AG10803 (cell line): ENCODE measurements at places on chromosomes 6 and 20.

GRCh38 chr6:19356692-19357091 lies 480.5 kb upstream of the ID4 start:
- DNase-seq: peak; percentile 11

DNA sequence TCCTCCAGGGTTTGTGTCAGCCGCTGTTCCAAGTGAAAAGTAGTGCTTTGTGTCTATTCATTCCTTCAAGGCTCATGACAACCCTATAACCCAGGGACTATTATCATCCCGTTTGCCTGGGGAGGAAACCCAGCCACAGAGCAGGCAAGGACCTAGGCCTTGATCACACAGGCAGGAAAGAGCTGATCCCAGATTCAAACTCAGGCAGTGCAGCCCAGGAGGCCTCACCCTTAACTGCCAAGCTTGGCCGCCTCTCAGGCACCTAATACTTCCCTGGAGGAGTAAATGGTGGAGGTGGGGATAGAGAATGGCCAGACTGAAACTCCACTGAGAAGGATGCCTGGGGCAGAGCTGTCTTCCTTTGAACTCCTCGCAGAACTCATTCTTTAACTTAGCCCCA lies 215.1 kb upstream of the QKI start:
- no peak for DNase-seq

DNA sequence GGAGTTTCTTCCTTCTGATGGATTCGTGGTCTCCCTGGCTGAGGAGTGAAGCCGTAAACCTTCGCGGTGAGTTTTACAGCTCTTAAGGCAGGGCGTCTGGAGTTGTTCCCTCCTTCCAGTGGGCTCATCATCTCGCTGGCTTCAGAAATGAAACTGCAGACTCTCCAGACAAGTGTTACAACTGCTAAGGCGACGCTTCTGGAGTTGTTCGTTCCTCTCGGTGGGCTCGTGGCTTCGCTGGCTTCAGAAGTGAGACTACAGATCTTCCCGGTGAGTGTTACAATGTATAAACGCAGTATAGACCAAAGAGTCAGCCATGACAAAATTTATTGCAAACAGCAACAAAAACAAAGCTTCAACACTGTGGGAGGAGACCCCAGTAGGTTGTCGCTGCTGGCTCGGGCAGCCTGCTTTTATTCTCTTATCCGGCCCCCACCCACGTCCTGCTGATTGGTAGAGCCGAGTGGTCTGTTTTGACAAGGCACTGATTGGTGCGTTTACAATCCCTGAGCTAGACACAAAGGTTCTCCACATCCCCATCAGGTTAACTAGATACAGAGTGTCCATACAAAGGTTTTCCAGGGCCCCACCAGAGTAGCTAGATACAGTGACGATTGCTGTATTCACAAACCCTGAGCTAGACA lies 113.2 kb downstream of the GPX5 start:
- no peak for DNase-seq

- no peak for DNase-seq
Observed at GRCh38 chr20:24499472-24499871, 30.0 kb downstream of the SYNDIG1 start.

DNA sequence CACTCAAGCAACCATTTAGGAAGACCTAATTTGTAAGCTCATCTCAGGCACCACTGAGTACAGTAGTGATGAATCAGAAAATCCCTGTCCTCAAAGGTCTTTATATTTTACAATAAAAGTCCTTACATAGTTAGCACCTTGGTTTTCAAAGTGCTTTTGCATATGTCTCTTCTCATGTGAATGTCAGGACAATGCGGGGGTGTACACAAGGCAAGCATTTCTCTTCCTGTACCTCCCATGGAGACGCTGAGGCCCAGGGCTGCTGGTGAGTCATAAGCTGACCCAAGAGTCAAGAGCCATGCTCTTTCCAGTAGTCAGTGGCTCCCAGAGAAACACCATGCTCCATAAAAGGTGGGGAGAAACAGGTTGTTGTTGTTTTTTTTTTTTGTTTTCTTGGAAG lies 174.0 kb downstream of the GJA10 start:
- DNase-seq: peak; percentile 40

DNA sequence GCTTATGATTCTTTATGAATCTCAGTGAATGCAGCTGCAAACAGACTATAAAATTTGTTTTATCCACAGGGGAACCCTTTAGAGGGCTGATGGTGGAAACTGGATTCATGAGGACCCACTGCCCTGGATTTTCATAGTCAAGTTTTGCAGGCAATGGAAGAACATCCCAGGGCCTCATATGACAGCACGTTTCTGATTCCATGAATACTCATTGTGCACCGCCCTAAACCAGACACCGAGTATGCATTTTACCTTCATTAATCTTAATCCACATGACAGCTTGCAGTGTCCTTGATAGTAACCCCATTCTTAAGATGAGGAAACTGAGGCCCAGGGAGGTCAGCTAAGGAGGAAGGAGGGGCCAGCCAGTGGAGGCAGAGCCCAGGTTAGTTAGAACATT lies 270.4 kb downstream of the PREX1 start:
- no peak for DNase-seq

DNA sequence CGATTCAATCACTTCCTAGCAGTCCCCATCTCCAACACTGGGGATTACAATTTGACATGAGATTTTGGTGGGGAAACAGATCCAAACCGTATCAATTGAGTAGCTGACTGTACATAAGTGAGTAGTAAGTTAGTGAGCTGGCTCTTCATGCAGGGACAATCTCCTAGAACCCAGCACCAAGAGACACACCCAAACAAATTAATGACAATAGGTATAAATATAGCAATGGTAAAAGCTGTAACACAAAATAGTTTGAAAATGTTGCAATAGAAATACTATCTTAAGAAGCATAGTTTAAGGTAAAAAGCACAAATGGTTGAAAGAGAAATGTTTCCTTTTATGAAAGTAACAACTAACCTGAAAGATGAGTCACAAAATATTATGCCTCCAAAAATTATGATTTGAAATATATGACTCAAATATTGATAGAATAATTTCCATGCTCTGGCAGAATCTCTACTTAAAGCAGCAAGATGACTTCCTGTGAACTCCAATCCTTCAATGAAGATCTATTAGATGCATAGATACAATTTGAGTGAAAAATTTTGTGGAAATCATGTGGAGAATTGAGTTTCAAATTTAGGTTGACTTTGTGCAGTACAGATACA lies 5.4 kb upstream of the SIRPB1 start:
- no peak for DNase-seq

DNA sequence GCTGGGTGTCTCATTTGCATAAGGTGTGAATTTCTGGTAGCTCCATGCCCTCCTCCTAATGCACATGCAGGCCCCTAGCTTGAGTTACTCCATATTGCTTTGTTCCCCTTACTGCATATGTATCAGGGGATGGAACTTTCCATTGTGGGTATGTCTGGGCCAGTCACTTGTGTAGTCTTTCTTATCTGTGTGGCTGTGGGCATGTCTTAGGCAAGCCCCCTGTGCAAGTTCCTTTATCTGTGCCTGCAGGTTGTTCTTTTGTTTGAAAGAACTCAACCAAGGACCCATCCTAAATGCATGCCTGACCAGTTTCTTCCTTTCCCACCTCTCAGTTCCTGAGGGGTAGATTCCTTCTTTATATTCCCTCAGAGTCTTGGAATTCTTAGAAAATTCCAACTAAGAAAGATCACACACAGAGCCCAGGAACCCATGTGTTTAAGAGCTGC lies 23.6 kb downstream of the MBOAT1 start:
- peak; percentile 38 for DNase-seq

DNA sequence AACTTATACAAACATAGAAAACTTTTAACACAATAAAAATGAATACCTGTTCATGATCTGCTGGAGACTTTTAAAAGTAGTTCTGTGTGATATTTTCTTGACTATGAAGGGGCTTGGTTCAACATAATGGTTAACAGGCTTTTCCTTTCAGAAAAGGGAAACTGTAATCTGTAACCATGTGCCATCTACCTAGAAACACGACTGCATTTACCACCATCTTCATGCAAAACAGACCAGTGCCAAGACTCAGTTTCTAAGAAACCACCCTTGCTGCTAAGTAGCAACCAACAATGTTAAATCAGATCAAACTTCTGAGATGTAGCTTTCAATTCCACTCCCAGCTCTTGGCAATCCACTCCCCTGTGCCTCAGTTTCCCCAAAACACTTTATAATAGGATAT lies 15.7 kb downstream of the STAU1 start:
- DNase-seq: no peak

- peak; percentile 95 for DNase-seq
Observed at GRCh38 chr6:139533573-139534471, 159.4 kb upstream of the CITED2 start.

DNA sequence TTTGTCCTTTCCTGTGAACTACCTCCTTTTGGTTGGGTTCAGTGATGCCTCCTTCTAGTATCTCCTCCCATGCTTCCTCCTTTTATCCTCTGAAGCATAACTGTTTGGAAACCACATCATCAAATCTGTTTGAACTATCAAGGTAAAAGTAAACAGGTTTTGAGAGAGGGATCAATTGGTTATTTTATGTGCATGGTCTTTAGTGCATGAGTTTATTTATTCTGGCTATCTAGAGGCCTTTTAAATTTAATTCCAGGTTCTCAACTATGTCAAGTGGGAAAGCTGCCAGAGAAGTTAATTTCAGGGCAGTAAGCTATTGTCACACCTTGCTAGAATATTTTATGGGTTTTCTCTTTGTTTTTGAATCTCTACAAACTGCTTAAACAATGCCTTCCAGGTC lies 54.1 kb downstream of the WASF1 start:
- no peak for DNase-seq

DNA sequence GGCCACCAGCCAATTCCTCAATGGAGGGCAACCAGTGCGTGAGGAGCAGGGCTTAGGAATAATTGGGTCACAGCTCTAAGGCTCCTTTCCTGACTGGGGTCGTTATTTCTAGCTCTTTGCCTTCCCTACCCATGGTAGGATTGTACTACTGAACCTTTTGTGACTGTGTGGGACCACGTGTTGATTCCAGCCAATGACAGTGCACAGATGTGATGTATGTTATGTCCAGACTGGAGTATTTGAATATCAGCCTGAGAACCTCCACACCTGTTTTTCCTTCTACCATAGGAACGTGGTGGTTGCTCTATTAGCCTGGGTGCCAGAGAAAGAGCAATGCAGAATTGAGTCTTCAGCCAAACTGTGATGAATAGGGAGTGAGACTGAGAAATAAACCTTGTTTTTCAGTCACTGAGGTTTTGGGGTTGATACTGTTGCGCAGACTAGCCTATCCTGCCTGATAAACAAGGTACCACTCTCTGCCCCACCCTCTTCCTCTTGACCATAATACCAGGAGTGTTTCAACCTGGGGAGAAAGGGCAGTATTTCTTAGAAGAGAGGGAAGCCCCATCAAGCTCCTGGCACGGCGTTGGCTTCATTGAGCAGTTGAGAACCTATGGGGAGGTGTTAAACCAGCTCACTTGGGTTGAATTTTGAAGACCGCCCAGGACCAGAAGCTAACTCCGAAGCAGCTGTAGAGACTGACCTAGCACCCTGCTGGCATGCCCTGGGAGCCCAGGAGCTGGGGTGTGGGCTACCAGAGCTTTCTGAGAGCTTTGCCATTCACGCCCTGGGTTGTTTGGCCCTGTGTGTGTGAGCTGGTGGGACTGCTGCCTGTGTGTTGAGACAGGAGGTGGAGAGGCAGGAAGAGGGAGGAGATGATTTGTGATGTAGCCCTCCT lies 105.5 kb upstream of the BACH2 start:
- no peak for DNase-seq

DNA sequence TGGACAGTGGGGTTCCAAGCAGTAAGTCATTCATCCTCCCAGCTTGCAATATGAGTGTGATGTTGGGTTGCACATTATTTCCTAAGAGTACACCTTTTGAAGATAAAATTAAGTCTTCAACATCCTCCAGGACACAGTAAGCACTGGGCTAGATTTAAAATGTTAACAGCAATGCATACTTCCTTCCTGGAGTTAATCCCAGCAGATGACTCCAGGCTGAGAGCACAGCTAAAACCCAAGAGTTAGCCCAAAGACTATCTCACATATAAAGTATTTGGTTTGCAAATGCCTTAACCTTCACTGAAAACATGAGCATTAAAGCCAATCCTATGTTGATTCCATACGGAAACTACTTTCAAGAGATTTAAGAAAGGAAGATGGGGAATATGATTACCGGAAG lies 69.2 kb downstream of the SLC23A2 start:
- no peak for DNase-seq

DNA sequence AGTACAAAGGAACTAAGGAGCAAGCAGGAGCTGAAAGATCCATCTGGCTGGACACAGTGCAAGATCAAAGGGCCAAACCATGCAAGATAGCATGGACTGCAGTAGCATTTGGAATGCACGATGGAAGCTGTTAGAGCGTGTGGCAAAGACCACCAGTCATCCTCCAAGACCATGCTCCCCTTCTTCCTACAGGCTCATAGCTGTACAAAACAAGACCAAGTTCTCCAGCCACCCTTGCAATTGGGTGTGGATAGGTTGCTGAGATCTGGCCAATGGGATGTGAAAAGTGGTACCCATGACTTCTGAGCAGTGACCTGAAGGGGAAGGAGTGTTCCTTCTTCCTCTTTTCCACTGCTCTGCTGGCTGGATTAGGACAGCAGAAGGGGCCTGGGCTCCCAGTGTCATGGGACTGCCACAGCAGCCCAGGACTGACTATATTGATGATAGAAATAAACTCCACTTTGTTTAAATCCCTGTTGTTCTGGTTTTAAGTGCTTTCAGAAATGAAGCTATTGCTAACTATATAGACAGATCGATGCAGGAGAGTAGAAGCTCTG lies 64.9 kb downstream of the SLC22A23 start:
- no peak for DNase-seq

- DNase-seq: no peak
Observed at GRCh38 chr6:119002069-119002468, 67.1 kb upstream of the MCM9 start.

DNA sequence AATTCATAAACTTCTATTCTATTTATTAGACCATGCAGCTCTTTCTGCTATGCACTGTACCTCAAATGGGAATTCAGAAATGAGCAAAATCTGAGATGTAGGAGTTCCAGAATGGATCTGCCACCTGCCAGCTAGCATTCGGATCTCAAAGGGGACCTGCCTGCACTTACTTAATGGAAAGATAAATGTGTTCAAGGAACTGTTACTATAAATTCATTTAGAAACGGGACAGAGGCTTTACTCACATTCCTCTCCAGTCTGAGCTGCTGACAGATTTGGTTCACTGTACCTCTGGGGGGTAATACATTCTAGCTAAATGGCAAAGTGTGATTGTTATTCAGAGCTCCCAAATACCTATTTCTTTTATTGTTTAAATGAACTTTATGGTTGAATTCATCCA lies 384.1 kb downstream of the GRIK2 start:
- DNase-seq: no peak

GRCh38 chr6:45657226-45657625 lies 279.5 kb upstream of the SUPT3H start:
- peak; percentile 90 for DNase-seq
